ENCODE measurements at places on chromosomes 7 and 10.

- no peak for DNase-seq
These were observed 56.1 kb downstream of the PAPSS2 start for GRCh38 chr10:87715552-87716347.

- DNase-seq, result no peak
These were observed 8.6 kb downstream of the BEND7 start for GRCh38 chr10:13520194-13520593.

GRCh38 chr10:5633166-5633749 lies 33.1 kb downstream of the ASB13 start:
- no peak for DNase-seq

- peak; percentile 10 for DNase-seq
These were observed 64.1 kb downstream of the CAV1 start for GRCh38 chr7:116588641-116589594.

DNA sequence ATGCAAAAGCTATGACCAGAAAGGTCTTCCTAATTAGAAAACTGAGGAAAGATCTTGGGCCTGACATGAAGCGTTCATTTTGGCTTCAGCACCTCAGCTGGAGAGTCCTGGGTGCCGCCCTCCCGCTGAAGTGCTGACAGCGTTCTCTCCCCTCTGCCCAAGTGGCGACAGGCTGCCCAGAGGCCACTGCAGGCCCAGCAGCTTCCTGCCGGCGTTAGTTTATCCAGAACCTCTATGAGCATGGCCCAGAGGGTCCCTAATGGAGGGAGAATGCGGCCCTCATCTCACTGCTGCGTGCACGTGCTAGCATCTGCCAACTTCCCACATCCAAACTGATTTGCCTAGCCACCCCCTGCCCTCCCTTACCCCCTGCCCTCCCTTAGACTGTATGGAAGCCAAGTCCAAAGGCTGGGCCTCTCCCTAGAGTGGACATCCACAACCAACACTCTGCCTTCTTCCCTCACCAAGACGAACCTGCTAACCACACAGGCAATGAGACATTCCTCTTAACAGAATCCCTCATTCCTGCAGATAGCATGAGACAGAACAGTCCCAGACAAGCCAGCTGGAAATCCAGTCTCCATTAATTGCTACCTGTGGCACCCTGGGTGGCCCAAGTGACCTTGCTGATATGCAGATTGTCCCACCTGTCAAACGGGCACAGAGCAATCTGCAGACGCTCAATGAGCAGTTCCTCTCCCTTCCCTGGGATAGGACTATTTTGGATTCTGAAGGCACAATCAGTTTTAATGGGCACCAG lies 108.4 kb downstream of the C10orf90 start:
- DNase-seq, result no peak

DNA sequence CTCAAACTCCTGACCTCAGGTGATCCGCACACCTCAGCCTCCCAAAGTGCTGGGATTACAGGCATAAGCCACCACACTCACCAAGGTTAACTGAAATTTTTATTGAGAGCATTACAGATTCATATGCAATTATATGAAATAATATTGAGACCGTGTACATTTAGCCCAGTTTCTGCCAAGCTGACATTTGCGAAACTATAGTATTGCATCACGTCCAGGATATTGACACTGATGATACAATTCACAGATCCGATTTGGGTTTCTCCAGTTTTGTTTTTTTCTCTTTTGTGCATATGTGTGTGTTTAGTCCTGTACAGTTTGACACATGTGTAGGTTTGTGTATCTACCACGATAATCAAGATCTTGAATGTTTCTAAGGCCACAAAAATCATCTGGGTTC lies 627.9 kb upstream of the FOXK1 start:
- no peak for DNase-seq

GRCh38 chr10:26931223-26931622 lies 70.5 kb upstream of the ABI1 start:
- DNase-seq, result peak; percentile 77

DNA sequence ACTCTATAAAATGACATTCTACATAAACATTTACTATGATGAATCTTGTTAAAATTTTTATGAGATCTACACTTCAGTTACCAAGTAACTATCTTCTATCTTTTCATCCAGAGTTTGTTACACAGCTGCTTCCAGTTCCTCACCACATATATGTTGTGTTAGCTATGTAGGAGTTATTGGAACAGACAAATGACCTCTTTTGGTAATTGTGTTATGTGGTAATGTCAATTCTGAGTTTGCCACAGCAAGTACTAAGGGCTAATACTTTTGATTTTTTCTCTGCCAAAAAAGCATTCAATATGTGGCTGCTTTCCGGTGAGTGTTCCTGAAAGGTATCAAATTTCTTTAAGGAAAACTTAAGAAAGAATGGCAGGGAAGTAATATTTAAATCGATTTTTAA lies 573.9 kb upstream of the PCDH15 start:
- no peak for DNase-seq

DNA sequence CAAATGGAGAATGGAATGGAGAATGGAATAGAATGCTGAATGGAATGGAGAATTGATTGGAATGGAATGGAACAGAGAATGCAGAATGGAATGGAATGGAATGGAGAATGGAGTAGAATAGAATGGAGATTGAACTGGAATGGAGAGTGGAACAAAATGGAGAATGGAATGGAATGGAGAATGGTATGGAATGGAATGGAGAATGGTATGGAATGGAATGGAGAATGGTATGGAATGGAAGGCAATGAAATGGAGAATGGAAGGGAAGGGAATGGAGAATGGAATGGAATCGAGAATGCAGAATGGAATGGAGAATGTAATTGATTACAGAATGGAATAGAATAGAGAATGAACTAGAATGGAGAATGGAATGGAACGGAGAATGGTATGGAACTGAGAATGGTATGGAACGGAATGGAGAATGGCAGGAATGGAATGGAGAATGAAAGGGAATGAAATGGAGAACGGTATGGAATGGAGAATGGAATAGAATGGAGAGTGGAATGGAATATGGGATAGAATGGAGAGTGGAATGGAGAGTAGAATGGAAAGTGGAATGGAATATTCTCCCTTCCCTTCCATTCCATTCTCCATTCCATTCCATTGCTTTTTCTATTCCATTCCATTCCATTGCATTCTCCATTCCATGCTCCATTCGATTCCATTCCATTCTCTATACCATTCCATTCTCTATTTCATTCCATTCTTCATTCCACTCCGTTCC lies 88.2 kb downstream of the NSUN6 start:
- no peak for DNase-seq

- no peak for DNase-seq
These were observed 39.5 kb downstream of the WNT2 start for GRCh38 chr7:117283371-117283770.

- no peak for DNase-seq
These were observed 22.3 kb upstream of the C10orf95 start for GRCh38 chr10:102473445-102474331.

DNA sequence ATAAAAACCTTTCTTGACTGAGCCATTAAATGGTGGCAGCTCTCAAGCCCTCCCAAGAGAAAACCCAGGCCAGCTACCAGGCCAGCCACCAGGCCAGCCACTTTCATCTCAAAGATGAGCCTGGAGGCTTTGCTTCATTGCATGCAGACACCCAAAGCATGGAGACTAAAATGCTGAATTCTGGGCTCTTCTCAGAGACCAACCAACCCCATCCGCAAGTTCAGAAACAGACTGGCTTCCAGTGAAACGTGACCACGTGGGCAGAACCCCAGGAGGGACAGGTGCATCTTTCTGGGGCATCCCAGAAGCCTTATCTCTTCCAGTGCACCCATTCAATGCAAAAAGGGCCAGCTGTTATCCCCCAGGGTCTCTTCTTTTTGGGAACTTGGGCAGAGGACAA lies 20.9 kb downstream of the CHST15 start:
- DNase-seq, result no peak

Measured in GM13976 (cell line).